Activated naive CD4-positive, alpha-beta T cell treated with anti-CD3 and anti-CD28 coated beads for 36 hours (primary cell): ENCODE measurements at places on chromosomes 12 and 14.

DNA sequence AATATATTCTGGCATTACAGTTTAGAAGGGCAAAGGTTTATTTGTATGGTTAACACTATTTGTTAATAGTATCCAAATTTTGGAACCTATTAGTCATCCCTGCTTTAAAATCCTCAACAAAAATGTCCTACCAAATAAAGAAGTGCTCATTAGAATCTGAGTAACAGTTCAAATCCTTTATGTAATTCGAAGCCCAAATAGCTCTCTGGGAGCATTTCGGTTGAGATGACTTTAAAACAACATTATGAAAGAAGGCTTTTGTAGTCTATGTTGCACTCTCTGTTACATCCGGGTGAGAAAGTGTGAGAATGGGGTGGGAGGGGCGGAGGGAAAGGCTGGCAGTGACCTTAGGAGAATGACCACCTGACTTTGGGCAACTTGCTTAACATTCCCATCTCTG lies 59.7 kb downstream of the SLC38A1 start:
- peak; percentile 38 for DNase-seq

DNA sequence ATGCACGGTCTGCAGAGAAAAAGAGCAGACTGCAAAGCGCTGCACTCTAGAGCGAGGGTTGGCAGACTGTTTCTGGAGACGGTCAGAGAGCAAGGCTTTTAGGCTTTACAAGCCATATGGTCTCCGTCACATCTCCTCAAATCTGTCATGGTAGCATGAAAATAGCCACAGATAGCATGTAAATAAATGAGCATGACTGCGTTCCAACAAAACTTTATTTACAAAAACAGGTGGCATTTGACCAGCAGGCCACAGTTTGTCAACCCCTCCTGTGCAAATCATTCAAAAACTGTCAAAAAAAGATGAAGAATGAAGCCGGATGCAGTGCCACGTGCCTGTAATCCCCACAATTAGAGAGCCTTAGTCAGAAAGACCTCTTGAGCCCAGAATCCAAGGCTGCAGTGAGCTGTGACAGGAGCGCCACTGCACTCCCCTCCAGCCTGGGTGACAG lies 18.9 kb downstream of the SYNE3 start:
- DNase-seq, result no peak

- no peak for DNase-seq
These were observed 19.0 kb upstream of the SMOC1 start for GRCh38 chr14:69860221-69860620.

- no peak for DNase-seq
These were observed 3.8 kb downstream of the SRSF9 start for GRCh38 chr12:120465756-120466155.

DNA sequence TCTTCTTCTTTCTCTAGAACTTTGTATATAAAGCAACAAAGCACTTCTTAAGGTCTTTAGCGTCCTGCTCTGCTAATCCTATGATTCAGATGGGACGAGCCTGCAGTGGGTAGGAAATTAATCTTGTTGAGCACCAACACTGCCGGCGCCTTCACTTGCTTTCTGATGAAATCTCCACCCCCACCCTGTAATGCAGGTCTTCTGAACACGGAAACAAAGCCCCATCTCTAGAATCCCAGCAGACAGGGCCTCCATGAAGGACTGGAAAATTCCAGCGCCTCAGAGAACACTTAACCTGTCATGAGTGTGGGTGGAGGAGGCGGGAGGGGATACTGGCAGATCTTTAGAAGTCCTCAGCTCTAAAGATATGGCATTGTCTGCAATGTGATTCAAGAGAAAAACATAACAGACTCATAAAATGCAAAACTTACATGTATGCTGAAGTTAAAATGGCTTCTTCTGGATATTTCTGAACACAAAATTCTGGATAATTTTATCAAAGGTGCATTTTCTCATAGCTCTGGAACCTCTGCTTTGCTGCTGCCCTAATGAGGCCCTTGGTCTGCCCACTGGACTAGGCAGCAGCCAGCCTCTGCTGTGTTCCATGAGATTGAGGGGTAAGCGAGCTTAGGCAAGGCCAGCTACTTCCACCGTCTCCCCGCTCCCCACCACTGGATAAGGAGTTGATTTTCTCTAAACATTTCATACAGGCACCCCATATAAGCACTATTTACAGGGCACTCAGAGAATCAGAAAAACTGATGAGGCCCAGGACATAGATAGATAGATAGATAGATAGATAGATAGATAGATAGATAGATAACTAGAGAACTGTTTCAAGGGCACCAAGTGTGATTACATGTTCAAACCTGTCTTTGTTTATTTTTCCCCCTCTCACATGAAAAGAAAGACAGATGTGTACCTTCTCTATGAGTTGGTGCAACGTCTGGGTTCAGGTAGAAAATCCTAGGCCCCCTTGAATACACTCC lies 43.1 kb downstream of the ZFP36L1 start:
- no peak for DNase-seq

GRCh38 chr12:89665556-89665955 lies 43.1 kb downstream of the ATP2B1 start:
- no peak for DNase-seq

- peak; percentile 85 for DNase-seq
These were observed 5.6 kb upstream of the LBHD2 start for GRCh38 chr14:103078420-103078749.

GRCh38 chr14:57865403-57866198 lies at the start of gene SLC35F4:
Gene SLC35F4, minus strand, starts transcription at chr14:57866092.
- DNase-seq, result peak; percentile 12

DNA sequence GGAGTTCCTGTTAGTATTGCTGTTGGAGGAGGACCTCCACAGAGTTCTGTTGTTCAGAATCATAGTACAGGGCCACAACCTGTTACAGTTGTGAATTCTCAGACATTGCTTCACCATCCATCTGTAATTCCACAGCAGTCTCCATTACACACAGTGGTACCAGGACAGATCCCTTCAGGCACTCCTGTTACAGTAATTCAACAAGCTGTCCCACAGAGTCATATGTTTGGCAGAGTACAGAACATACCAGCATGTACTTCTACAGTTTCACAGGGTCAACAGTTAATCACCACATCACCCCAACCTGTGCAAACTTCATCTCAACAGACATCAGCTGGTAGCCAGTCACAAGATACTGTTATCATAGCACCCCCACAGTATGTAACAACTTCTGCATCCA lies 120.8 kb downstream of the ARID2 start:
- no peak for DNase-seq
